ENCODE measurements at places on chromosomes 3 and 15. TPM values are rescaled to one million over a fixed set of nuclear protein-coding genes. Genes with fewer than 3 reads are reported as not detected.

DNA sequence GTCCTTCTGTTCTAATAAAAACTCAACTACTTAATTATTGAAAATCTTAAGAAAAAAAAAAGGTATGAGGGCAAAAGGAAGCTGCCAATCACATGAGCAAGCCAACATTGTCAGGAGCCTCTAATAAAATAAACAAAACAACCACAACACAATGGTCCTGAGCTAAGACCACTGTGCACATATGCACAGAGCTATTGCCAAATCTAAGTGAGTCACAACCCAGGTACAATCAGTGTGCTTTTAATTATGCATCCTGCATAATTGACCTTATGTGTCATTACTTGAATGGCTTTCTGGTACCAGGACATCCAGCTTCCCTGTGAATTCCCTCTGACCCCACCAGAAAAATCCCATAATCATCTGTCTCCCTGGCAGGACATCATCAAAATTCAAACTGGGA is 639.8 kb downstream of the MAGI1 start:
- DNase-seq = peak; percentile 58

GRCh38 chr3:31219131-31219843 is 313.4 kb upstream of the STT3B start:
- no peak for DNase-seq

GRCh38 chr15:90181776-90182175 is 19.4 kb upstream of the SEMA4B start:
- DNase-seq = no peak

DNA sequence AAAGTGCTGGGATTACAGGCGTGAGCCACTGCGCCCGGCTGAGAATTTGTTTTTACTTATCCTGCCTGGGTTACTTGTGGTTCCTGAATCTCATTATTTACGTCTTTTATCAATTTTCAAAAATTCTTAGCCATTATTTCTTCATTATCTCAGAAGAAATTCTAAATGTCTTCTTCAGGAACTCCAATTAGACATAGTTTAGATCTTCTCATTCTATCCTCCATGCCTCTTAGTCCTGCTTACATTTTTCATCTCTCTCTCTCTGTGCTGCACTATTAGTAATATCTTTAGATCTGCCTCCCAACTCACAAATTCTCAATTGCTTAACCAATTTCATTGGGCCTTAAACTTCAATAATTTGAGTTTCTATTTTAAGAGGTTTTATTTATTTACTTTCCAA is 124.4 kb upstream of the MRPS22 start:
- DNase-seq = no peak

GRCh38 chr15:73295630-73296286 is 73.0 kb downstream of the HCN4 start:
- peak; percentile 28 for DNase-seq

GRCh38 chr3:53613125-53613524 is 118.7 kb downstream of the CACNA1D start:
- DNase-seq = no peak

DNA sequence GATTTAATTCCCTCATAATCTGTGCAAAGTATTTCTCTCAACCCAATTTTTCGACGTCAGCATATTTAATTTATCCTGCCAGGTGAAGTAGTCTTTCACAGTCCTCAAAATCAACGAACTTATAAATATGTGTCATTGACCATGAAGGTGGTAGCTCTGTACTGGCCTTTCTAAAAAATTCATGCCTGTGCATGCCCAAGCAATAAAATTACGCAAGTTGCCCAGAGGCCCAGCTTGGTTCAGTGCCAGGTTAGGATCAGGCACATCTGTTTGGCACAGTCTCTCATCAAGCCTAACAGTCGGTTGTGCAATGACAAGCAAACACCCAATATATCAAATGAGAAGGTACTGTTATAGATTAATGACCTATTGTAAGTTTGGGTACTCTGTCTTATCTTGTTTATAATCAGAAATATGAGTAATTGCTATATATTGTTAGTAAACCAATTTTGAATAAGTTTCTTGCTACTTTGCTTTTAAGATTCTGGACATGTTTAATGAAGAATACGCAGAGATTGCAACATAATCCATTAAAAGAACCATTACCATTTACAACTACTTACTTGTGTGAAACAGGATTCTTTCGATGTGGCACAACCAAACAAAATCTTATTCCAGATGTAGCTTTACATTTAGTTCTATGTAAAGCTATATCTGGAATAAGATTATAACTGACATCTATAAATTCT is 159.0 kb upstream of the IL12A start:
- DNase-seq = peak; percentile 97

DNA sequence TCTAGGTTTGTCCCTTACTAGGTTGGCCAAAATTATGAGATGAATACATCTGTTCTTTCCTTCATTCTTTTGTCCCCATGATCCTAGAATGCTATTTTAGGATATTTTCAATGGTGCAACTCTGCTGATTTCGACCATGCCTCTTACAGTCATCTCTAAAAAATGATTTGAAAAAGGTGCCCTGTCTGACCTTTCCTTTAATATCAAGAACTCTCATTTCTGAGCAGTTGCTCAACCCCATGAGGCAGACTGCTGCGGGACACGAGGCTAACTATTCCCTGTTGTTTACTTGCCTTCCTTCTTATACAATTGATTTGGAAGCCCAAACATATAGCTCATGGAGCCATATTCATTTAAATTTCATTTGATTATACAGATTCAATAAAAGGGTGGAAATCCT is 14.6 kb downstream of the PLSCR2 start:
- no peak for DNase-seq

- no peak for DNase-seq
Observed at GRCh38 chr3:167102071-167102470, 278.0 kb downstream of the ZBBX start.

- no peak for DNase-seq
Observed at GRCh38 chr3:62122819-62123218, 250.5 kb downstream of the FEZF2 start.

DNA sequence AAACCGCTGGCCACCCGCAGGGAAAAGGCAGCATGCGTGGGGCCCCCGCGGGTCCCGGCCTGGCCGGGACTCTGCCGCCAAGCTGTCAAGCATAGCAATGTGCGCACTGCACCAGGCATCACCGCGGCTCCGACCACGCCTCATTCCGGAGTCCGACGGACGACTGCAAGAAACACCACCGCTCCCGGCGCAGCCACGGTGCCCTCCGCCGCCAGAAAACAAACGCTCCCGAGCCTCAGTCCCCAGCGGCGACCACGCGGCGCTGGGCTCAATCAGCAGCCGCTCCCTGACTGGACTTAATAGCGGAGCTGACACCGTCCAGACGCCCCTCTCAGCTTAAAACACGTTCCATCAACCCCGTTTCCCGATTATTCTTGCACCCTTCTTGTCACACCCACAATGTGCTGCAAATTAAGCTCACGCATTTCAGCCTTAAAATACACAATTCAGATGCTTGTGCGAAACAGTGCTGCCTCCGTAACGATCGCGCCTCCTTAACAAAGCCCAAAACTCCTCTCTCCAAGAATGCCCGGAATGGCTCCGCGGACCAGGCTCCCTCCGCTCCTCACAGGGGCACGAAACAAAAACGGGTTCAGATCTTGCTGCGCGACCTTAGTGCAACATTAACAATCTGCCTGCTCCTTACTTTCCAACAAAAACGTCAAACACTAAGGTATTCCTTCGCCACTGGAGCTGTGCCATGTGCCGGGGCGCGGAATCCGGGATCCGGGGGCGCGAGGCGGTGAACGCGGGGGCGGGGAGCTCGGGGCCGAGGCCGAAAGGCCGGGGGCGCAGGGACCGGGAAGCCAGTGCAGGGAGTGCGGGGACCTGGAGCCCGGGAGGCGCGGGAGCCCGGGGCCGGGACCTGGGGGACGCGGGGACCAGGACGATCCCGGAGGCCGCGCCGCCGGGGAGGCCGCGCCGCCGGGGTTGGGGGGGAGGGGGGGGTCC is 655 bp downstream of the CYFIP1 start:
- peak; percentile 60 for DNase-seq

DNA sequence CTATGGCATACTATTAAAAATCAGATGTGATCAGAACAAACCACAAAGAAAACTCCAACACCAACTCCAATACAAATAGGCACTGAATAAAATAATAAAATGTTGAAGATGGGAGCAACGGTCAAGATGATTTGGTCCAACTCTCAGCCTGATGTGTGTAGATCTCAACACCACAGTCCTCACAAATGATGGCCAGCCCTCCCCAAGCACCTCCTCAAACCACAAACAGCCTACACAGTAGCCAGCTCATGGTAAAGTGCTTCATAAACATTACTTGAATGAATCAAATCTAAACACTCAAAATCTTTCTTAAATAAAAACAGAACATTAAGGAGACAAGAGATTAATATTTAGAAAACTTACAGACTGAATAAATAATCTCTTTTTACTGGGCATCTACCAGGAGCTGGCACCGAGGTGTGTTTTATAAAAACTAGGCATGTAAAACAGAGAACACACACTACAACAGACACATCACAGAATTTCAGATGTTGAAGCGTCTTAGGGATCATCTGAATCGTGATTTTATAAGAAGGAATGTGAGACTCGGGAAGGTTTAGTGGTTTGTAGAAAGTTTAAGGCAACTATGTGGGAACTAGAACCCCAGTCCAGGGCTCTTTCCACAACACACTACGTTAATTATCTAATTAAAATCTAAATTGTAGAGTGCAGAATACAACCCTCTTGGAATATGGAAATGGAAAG is 102.4 kb downstream of the MYLK start:
- DNase-seq = no peak

DNA sequence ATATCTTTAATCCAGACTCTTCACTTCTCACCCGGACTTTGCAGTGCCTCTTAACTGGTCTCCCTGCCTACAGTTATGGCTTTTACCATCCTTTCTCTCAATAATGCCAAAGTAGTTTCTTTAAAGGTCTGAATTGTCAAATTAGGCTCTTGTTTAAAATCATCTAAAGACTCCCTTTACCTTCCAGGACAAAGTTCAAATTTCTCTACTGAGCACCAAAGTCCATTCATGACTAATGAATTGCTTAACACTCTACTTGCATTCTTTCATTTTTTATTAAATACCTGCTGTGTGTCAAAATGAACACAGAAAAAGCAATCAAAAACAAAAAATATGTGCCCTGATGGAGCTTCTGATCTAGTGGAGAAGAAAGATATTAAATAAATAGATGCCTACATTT is 472.4 kb upstream of the UBE2E2 start:
- no peak for DNase-seq

DNA sequence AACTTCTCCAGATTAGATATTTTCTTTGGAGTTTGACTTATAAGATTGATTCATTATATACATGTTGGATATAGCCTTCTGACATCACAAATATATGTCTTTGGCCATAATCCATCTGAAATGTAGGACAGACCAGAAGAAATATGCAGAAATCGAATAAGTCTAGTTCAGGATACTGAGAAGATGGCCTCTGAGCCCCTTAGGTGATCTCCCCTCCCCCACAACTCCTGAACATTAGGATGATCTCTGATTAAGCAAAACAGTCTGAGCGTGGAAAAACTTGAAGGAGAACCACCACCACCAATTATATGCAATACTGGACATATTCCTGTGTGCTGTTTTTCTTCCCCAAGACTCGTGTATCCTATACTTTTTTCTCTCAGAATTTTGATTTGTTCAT is 3.2 kb downstream of the SETD5 start:
- DNase-seq = no peak

DNA sequence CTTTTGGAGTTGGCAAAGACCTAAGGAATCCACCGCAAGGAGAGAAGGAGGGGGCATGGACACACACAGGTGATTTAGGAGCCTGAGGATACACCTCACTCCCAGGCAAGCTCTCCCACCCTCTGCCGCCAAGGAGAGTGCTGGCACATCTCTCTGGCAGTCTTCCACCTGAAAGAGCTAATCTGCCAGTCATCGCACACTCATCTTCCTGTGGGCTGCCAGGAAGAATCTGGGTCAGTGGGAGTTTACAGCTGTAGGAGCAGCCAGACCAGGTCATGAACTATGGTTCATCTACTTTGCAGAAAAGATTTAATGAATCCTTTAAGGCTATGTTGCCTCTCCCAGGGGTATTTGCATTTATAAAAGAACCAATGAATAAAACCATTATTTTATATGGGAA is 170.6 kb upstream of the TSC22D2 start:
- peak; percentile 94 for DNase-seq

- peak; percentile 63 for DNase-seq
Observed at GRCh38 chr3:193016437-193016901, 98.8 kb upstream of the MB21D2 start.

DNA sequence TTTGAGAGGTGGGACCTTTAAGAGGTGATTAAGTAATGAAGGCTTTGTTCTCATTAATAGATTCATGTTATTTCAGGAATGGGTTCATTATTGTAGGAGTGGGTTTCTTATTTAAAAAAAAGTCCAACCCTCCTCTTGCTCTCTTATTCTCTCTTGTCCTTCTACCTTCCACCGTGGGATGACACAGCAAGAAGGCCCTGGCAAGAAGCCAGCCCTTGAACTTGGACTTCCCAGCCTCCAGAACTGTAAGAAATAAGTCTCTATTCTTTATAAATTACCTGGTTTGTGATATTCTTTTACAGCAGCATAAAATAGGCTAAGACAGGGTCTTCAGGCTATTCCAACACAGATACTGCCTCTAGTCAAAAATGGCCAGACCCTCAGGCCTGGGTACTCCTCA is 62.2 kb downstream of the MYLK start:
- DNase-seq = no peak

- no peak for DNase-seq
Observed at GRCh38 chr3:72872183-72872582, 15.7 kb upstream of the GXYLT2 start.

DNA sequence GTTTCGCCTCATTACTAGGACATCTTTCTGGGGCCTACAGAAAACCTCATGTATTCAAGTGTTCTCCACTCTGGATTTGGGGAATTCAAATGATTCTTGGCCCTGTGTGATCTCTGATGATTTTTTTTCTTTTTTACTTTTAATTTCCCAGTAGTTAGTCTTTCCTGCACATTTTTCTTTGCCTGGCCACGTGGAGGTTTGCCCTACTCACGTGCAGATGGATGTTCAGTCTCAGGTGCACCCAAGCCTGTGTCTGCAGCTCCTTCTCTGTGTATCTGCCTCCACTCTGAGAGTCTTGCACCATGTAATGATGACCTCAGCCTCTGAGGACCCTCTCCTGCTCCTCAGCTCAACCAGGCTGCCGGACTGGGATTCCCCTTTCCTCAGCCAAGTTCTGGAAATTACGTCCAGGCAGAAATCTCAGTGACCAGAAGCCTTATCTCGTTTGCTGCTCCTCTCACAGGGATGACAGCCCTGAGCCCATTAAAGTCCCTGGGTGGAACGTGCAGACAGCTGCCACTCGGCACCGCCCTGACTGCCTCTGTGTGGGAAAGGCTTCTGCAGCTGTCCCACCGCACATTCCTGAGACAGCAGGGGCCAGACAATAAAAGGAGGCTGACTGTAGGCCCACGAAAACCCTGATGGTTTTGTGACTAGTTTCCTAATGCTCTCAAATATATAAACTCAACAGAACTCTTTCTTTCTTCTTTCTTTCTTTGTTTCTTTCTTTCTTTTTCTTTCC is 31.4 kb upstream of the GABRB3 start:
- DNase-seq = no peak

CAPN3 gene
- total RNA-seq = 13.0 TPM

COLQ gene
- total RNA-seq = 0.37 TPM

UBA5 gene
- total RNA-seq = 44.0 TPM

ONECUT1 gene
- total RNA-seq = not detected

CD86 gene
- total RNA-seq = 0.17 TPM

ALDH1A2 gene
- total RNA-seq = 0.47 TPM

MGA gene
- total RNA-seq = 24.7 TPM

TEX55 gene
- total RNA-seq = not detected

All from mammary epithelial cell (primary cell).